Frontal cortex (tissue), 4 donors: ENCODE measurements at places on chromosomes 3 and 15. TPM values are rescaled to one million over a fixed set of nuclear protein-coding genes. Genes with fewer than 3 reads are reported as not detected.

Gene LRRC15
- not detected for total RNA-seq

Gene SLC9C1
- total RNA-seq: 0.41 TPM

Gene ITIH3
- not detected for total RNA-seq

Gene PTX3
- total RNA-seq: 16.7 TPM

Gene SLC22A13
- total RNA-seq: under 0.01 TPM

GRCh38 chr3:198065897-198066296 lies 105.9 kb downstream of the LMLN start:
- no peak for DNase-seq

- DNase-seq: no peak
Measured at GRCh38 chr15:52178765-52179164, 12.4 kb downstream of the GNB5 start.
